Activated CD4-positive, alpha-beta T cell treated with anti-CD3 and anti-CD28 coated beads for 36 hours (primary cell): ENCODE measurements at places on chromosomes 3 and 15.

GRCh38 chr3:85781806-85782205 is 823.0 kb downstream of the CADM2 start:
- no peak for DNase-seq

DNA sequence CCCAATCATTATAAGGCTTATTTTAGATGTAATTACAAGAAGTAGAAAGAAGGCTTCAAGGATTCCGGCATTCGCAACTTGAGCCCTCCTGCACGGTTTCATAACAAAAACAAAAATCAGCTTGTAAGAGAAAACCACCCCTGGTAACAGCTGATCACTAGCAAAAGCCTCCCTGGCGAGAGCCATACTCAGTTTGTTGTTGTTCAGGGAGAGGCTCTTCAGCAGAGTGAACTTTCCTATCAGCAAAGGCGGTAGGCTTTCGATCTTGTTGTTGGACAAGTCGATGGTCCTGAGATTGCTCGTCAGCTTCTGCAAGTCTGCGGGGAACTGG is 710 bp downstream of the LRRC57 start:
- no peak for DNase-seq

- DNase-seq, result no peak
Observed at GRCh38 chr3:39577541-39577940, 110.1 kb downstream of the MOBP start.

GRCh38 chr15:66777054-66777453 is 75.0 kb downstream of the SMAD6 start:
- DNase-seq, result no peak

GRCh38 chr15:64720188-64720587 is 55.2 kb downstream of the RBPMS2 start:
- DNase-seq, result no peak

- no peak for DNase-seq
Observed at GRCh38 chr15:88334436-88334835, 77.9 kb upstream of the NTRK3 start.

GRCh38 chr15:78049691-78050440 is 27.6 kb downstream of the TBC1D2B start:
- peak; percentile 86 for DNase-seq

- no peak for DNase-seq
Observed at GRCh38 chr3:23112491-23112890, 90.6 kb upstream of the UBE2E2 start.

DNA sequence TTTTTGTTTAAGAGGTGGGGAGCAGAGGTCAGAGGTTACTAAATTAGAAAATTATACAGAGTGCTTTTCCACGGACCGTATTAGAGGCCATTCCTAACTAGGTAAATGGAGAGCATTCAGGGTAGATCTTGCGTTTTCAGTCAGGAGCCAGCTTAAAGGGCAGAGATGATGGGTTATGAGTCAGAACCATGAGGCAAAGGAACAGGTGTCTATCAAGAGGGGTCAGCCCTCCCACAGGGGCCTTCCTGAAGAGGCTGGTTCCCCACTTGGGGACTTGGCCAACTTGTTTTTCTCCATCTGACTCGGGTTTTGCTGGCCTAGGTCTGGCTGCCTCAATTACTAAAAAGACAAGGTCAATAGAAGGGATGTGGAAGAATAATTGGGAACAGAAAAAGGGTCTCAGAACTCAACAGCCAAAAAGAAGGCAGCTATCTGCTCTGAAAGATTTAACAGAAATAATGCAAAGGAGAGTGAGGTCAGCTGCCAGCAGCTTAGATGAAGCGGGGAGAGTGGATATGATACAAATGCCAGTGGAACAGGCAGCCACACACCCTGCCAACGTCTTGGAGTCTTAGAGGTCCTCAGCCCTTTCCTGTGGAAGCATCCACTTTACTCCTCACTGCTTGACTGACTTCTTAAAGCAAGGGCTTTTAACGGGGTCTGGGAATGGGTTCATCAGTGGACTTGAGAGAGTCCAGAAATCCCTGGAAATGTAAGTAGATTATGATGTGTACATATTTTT is 17.6 kb downstream of the MTMR14 start:
- DNase-seq, result no peak

DNA sequence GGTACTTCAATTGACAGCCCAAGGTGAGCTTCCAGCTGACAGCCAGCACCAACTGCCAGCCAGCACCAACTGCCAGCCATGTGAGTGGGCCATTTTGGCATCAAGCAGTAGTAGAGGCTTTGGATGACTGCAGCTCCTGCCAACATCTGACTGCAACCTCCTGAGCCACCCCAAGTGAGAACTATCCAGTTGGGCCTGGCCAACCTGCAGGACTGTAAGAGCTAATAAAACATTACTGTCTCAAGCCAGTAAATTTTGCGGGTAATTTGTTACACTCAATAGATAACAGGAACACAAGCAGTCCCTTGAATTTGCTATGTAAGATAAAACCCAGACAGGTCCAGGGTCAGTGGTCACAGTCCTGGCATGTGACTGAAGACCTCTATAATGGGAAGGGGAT is 29.7 kb downstream of the EPHB1 start:
- DNase-seq, result no peak

GRCh38 chr15:75712668-75713337 is at the start of gene CSPG4:
TSS of gene CSPG4 (minus strand) at chr15:75712848. CDS start at chr15:75712755, 93 bp downstream.
- DNase-seq, result no peak

DNA sequence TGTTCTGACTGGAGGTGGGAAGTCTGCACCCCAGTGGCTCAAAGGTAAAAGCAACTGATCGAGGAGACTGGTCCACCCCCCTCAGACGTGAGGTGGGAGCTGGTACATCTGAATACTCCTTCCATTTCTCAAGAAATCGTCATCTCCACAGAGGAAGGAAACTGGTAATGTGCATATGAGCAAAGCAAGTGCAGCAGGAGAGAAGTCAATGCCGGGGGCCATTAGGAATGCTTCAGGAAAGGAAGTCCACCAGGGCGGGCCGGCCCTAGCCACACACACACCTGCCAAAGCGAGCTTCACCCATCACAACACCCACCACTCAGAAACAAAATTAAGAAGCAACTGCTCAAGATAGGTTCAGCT is 8.5 kb downstream of the TBC1D2B start:
- DNase-seq, result peak; percentile 48

- DNase-seq, result no peak
Observed at GRCh38 chr15:71136159-71136783, 21.0 kb downstream of the THSD4 start.

- no peak for DNase-seq
Observed at GRCh38 chr3:107921038-107921437, 169.8 kb downstream of the CD47 start.

DNA sequence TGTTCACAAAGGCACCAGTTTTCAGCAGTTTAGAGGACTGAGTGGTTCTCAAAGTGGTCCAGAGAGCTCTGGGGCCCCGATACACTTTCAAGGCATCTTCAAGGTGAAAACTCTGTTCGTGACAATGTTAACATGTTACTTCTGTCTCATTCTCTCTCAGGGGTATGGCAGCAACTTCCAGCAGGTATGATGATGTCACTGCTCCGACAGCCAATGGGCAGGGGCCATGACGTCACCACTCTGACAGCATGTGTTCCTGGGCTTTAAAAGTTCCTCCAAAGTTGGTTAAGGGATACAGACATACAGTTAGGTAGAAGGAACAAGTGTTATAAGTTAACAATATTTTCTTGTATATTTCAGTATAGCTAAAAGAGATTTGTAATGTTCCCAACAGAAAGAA is 87.9 kb downstream of the KLF15 start:
- DNase-seq, result no peak

DNA sequence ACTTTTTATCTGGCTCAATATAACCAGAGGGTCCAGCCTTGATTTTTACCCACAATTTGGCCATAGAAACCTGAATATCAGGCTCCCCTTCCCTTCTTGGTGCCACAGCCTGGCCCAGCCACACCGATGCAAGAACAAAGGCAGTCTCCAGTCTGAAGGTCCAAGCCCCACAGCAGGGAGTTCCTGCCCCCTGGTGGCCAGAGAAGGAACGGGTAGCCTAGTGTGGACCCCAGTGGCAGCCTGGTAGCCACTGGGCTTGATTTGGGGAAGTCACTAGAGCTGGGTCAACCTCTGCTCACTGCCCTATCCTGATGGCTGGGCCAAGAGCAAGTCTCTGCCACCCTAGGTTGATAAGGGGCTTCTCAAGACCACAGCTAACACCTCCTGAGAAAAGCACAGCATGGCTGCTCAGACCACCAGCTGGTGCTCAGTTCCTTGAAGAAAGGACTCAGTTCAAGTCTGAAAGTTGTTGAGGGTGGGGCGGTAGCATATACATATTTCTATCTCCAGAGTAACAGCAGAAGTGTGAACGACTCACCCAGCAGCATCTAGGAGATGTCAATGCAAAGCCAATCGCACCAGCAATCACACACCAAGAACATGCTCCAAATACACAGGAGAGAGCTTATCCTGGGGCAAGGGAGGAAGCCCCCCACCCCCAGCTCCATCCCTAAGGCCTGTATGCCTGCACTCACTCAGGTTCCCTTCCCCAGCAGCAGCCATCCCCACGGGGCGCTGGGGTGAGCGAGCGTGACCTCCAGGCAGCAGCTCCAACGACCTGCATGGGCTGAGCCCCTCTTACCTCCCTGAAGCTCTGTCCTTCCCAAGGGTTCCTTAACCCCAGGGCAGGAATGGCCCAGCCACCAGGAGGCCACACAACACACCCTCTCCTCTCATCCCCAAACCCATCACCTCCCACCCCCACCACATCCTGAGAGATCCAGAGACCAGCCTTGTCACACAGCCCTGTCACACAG is 7.6 kb downstream of the PFKFB4 start:
- peak; percentile 89 for DNase-seq

GRCh38 chr3:27659279-27660021 is 62.7 kb downstream of the EOMES start:
- DNase-seq, result peak; percentile 61

- DNase-seq, result no peak
Observed at GRCh38 chr3:42289026-42289425, 23.0 kb upstream of the CCK start.

GRCh38 chr3:141231952-141232823 is 563 bp downstream of the PXYLP1 start:
- peak; percentile 53 for DNase-seq

GRCh38 chr15:95712785-95713184 is 617.7 kb upstream of the NR2F2 start:
- DNase-seq, result no peak

DNA sequence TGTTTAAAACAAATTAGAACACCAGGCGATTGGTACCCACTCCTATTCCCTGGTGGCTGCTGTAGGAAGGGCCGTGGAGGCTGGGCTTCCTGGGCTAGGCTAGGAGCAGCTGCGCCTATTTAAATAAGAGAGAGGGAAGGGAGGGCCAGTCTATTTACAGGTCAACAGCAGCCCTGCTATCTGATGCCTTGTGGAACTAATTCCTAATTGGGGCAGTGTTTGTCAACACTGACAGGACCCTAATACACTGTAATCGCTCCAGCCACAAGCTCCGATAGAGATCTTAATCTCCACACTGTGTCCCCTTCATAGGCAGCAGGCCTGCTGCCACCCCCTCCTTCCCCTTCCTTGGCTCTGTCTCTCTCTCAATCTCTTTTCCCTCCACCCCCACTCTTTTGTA is 116.9 kb upstream of the SOX14 start:
- DNase-seq, result no peak

GRCh38 chr3:60010781-60011180 is 961.0 kb upstream of the CFAP20DC start:
- peak; percentile 75 for DNase-seq

DNA sequence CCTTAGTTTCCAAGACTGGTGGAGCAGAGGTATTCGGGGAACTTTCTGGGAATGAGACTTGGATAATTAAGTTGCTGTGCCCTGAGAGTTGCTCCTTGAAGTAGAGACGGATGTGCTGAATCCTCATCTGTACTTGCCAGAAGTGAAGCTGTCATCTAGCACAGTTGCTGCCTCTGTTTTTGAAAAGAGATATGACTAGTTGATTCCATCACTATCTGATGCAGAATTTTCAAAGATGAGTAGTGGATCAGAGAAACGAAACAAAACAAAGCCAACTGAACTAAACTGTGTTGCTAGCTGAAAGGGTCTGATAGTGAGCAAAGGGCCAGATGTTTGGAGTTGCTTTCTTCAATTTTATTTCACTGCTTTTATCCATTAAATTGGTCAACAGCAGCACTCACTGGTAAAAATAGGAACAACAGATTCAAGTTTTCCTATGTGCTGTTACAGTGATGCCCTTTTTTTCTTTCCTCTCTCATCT is 52.7 kb downstream of the MITF start:
- no peak for DNase-seq

DNA sequence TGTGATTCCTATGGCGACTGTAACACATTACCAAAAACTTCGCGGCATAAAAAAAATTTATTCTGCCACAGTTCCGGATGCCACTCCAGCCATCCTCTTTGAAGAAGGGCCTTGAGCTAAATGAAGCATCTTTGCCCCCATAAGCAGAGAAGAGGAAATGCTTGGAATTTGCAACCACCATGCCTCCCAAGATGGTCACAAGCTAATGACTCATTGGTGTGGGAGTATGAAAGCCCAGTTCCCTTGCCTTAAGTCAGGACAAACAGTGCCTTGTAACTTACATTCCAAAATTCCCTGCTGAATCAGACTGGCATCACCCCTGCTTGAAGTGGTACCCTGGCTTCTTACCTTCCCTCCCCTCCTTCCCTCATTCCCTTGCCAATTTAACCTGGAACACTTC is 1077.4 kb downstream of the EPHA3 start:
- DNase-seq, result no peak

DNA sequence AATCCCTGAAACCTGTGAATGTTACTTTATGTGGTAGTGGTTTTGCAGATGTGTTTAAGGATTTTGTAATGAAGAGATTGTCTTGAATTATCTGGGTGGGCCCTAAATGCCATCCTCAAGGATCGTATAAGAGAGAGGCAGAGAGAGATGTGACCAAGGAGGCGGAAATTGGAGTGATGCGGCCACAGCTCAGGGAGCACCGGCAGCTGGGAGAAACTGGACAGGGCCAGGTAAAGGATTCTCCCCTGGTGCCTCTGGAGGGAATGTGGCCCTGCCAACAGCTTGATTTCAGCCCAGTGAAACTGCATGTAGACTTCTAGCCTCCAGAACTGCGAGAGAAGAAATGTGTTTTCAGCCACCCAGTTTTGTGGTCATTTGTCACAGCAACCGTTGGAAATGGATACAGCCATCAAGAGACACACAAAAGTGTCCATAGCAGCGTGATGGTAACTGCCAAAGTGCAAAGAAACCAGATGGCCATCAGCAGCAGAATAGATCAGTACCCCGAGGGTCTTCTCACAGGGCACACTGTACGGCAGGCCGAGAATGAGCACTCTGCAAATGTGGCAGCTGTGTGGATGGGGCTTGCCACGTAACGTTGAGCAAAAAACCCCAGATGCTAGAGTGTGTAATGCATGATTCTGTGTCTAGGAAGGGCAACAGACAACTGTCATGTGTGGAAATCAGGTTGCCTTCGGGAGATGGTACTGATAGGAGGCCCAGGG is 12.2 kb downstream of the APBA2 start:
- DNase-seq, result no peak

- peak; percentile 61 for DNase-seq
Observed at GRCh38 chr15:90286678-90287077, 21.2 kb downstream of the NGRN start.

GRCh38 chr15:101062471-101063171 is 143.5 kb downstream of the LRRK1 start:
- DNase-seq, result no peak

GRCh38 chr3:47313341-47314055 is 30.8 kb downstream of the KLHL18 start:
- DNase-seq, result no peak
